ENCODE measurements at places on chromosomes 4 and X.

DNA sequence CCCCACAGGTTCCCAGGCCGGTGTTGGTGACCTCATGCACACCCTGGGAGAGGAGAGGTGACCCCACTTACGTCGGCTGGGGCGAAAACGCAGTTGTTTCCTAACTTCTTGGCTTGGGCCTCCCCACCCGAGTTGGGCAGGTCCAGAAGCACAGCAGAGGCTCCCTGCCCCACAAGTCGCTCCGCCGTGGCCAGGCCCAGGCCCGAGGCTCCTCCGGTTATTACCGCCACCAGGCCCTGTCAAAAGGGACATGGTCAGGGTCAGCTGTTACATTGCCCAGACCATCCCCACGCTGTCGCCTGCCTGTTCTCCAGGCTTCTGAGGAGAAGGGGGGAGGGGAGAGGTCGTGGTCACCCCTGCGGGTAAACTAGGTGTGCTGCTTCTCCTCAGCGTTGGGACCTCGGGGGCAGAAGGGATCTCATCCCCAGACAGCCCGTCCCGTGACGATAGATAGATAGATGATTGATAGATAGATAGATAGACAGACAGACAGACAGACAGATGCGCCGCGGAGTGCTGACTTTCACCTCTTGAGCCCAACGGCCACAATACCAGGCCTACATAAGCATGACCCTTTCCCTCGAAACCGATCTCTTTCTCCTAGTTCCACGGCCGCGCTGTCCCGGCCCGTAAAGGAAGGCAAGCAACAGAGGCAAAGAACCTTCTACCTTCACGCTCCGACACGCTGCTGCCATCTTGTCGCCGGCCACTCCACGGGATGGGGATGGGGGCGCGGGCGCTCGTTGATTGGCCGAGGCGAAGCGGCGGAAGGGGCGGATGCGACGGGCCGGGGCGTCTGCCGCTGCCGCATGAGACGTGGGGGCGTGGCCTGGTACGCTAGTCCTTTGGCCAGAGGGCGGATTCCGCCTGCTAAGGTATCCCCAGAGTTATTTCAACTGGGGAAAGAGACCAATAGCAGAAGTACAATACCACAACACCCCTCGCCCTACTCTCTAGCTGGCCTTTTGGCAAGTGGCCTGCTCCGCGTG lies at the start of gene HSD17B10:
Gene HSD17B10 (minus strand): TSS at position 720 of the 989 bp plus-strand sequence. CDS start 25 bp downstream, at position 695.
- peak; percentile 93 for DNase-seq

DNA sequence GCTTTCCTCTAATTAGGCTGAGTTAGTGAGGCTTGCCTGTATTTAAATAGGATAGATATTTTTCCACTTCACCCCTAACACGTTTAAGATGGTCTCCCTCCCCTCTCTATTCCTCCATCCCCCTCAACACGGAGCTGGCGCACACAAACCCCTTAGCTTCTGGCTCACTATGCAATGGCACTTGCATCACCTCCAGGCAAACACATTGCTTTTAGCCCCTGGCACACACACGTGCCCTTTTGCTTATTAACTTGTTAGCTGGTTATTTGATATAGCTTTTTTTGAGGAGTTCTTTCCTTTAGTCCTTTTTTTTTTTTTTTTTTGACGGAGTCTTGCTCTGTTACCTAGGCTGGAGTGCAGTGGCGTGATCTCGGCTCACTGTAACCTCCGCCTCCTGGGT lies 94.3 kb downstream of the HDAC8 start:
- no peak for DNase-seq

DNA sequence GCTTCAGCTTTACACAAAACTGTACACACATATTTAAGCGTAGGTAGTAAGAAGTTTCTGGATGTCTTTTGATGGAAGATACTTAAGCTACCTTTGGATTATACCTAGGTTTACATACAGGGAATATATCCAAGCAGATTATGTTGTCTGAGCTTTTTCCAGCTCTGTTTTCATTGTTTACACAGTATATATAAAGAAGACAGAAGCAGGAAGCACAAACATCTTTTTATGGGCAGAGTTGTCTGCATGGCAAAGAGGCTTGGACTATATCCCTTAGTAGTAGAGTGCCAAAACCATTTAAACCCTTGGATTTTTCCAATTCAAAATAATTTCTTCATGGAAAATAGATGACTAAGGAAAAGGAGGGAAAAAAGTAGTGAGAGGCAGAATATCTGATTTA lies 329.4 kb upstream of the AGA start:
- no peak for DNase-seq

DNA sequence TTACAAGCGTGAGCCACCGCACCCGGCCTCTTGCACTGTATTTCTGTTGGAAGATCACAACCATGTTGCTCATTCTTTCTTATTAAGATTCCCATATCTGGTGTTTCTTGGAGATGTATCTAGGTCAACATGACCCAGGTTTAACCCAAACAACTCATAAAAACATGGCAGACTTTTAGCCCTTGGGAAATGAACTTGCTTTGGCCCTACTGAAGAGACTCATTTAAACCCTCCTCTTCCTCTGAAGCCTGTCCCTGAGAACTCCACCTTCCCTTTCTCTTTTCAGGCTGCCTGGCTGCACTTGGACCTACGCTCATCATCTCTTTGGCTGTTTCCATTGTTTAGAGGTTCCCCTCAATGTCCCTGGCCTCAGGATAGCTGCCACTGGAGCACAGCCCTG lies 22.8 kb upstream of the OPN1LW start:
- no peak for DNase-seq

GRCh38 chr4:16289897-16290554 lies 63.8 kb upstream of the TAPT1 start:
- peak; percentile 77 for DNase-seq

- no peak for DNase-seq
Measured at GRCh38 chr4:114474188-114474800, 124.3 kb upstream of the UGT8 start.

- DNase-seq, result no peak
Measured at GRCh38 chr4:4574052-4574451, 32.2 kb upstream of the STX18 start.

GRCh38 chrX:9923357-9923756 lies 43.8 kb upstream of the CLDN34 start:
- no peak for DNase-seq

GRCh38 chrX:28668303-28668702 lies 81.1 kb downstream of the IL1RAPL1 start:
- no peak for DNase-seq

DNA sequence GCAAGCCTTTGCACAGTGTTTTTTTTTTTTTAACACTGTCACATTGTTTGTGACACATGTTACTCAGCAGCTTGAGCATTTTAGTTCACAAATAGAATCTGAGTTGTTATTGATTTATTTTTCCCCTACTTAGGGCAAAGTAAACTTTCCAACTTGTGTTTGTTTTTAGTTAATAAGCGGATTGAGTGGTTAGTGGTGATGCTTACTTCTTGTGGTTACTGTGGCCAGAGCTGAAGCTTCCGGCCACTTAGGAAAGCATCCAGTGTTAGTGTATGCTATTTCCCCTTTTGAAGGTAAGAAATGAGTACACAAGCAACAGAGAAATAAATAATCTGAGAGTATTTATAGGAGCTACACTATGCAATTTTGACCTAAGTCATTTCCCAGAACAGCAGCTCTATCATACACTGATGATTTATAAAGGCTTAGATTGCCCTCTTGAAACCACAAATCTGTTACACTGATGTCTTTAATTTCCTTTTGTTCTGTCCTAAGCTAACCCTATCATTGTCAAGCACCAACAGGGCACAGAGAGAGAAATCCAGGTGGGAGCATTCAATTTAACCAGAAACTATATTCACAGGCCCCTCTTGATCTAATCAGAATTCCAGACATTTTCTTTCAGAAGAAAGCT lies 2464.6 kb downstream of the PCDH7 start:
- peak; percentile 67 for DNase-seq

DNA sequence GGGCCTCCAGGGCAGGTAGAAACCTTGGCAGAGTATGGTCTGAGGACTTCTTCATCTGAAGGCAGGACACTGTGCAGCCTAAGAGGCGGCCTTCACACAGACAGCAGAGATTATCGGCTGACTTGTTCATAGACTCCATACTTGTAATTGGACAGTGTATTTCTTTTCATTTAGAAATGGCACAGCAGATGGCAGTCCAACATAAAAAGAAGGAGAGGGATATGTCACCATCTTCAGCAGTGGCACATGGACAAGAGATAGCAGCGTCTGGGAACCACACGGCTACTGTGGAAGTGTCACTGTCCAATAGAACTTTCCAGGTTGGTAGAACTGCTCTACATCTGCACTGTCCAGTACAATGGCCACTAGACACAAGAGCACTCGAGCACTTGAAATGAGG lies 21.7 kb upstream of the GEMIN8 start:
- DNase-seq, result peak; percentile 54

DNA sequence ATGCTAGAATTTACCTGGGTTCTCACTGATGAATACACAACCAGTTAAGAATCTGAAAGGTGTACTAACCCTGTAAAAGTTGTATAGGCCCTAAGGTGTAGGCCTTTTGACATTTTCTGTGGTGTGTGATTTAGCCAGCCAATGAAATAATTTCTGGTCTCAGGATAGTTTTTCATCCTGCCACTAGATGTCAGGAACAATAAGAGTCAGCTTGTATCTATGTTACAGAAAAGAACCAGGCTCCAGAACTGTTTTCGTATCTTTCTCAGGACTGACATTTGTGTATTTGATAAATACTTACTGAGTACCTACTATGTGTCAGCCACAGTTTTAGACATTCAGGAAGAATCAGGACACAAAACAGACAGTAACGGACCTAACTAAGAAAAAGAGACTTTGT lies 673.6 kb upstream of the TENM3 start:
- DNase-seq, result peak; percentile 63

DNA sequence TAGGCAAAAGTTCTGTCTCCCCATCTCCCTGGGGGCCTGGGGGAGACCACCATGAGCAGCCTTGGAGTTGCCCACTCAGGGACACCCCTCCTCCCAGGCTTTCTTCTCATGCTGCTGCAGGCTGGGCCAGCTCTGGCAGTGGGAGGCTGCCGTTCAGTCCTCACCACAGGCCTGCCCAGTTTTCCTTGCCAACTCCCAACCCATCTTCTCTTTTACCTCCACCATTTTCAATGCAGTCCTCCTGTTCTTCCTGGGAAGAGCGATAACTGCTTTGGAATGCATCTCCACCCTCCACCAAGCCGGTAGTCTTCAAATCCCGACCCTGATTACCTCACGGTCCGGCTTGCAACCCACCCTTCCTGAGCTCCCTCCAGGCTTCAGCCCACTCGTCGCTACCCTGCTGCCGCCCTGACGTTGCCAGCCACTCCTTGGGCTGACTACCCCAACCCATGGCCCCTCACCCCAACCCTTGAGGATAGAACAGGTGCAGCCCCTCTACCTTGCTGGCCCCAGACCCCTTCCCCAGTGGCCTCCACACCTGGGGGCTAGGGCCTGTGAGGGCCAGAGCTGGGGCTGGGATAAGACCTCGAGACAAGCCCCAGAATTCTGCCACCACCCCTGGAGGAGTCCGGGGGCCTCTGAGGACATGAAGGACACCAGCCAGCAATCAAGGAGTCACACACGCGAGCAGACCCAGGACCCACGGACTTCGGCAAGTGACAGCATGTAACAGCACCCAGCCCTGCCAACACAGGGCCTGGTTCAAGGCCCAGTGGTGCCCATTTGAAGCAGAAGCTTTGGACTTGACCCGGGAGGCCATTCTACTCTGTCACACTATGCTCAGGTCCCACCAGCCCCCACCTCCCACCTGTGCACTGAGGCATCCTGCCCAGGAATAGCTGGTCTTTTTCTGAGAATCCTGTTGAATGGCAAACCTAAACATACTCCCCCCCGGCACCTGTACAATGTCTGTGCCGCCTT lies 9.2 kb downstream of the WDR1 start:
- no peak for DNase-seq

DNA sequence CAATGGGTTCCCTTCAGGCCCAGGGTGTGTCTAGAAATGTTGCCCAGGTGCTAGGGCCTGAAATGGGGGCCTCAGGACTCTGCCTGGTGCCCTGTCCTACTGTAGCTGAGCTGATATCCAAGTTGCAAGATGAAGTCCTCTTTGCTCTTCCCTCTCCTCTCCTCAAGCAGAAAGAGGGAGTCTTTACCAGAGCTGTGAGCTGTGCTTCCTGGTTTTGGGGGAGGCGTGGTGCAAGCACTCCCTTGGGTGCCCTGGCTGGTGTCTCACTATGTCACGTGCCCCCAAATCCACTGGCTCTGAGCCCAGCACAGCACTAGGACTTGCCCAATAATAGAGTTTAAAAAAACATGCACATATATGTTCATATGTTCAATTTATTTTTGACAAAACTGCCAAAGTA lies 29.3 kb upstream of the CT47A1 start:
- no peak for DNase-seq

- no peak for DNase-seq
Measured at GRCh38 chr4:170651786-170652185, 562.0 kb upstream of the AADAT start.

Measured in OCI-M1 (cell line).